NCI-H1930 (cell line): ENCODE measurements at places on chromosomes 13 and 19.

DNA sequence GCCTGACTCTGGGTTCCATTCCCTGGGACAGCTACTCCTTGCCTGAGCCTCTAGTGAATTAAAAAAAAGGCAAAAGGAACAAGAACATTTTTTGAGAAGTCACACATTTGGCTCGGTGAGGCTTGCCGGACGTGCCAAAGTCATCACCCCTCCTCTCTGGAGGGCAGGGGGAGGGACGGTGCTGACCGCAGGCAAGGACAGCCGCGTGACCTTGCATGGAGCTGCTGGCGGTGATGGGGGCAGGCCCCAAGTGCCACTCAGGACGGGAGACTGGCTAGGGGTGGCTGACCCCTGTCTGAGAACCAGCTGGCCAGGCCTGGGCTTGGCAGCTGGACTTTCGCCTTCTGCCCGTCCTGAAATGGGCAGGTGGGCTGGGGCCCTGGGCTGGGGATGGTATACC, 26.4 kb downstream of the MAP2K2 start:
- DNase-seq: no peak

GRCh38 chr19:16328824-16329482, 4.3 kb downstream of the KLF2 start:
- no peak for DNase-seq

DNA sequence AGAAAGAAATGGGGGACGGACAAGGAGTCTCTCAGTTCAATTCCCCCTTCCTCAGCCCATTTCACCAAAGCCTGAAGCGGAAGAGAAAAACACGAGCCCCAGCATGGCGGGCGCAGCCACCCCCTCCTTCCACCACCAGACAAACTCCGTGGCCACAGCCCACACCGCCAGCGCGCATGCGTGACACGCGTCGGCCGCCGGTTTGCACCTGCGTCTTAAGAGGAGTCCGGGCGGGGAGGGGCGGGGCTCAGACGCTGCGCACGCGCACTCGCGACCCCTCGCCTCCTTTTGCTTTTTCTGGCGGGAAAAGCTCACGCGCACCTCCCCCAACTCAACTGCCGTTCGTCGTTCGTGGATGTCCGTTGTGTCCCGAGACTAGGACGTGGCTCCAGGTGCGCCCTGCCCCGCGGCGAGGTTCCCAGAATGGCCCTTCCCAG, at the start of gene KASH5:
Gene KASH5, plus strand, starts transcription at position 314 of the 437 bp plus-strand sequence. CDS start 2,635 bp downstream, outside the sequence.
- DNase-seq: peak; percentile 89

DNA sequence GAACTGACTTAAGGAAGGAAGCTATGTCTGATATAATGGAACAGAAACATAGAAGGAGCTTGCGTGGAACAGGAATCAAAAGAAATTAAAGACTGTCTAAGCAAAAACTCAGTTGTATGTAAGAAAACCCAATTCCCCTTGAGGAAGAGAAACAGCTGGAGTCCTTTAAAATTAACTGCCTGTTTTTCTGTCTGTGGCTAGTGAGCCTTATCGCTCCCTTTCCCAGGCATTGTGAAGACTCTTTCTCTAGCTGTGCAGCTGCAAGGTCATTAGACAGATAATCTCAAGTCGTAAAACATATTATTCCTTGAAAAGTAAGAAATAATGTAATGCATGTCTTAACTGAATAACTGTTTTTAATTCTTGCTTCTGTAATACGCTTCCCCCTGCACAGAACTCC, 39.7 kb upstream of the IGSF23 start:
- DNase-seq: no peak

GRCh38 chr13:21050288-21051197, 10.8 kb downstream of the LATS2 start:
- no peak for DNase-seq

DNA sequence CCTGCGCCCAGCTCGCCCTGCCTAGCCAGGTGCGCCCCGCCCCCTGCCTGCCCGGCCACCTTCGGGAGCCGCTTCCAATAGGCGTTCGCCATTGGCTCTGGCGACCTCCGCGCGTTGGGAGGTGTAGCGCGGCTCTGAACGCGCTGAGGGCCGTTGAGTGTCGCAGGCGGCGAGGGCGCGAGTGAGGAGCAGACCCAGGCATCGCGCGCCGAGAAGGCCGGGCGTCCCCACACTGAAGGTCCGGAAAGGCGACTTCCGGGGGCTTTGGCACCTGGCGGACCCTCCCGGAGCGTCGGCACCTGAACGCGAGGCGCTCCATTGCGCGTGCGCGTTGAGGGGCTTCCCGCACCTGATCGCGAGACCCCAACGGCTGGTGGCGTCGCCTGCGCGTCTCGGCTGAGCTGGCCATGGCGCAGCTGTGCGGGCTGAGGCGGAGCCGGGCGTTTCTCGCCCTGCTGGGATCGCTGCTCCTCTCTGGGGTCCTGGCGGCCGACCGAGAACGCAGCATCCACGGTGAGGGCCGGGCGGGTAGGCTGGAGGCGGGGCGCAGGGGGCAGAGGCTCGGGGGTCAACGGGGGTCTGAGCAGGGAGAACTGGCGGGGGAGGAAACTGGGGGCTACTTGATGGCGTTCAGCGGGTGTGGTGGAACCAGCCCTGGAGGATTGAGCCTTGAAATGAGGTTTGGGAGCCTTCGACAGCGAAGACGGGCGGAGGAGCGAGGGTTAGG, at the start of gene SPINT2:
Gene SPINT2, plus strand, starts transcription at position 88 of the 727 bp plus-strand sequence. Its CDS starts 320 bp downstream, at position 408.
- peak; percentile 96 for DNase-seq

DNA sequence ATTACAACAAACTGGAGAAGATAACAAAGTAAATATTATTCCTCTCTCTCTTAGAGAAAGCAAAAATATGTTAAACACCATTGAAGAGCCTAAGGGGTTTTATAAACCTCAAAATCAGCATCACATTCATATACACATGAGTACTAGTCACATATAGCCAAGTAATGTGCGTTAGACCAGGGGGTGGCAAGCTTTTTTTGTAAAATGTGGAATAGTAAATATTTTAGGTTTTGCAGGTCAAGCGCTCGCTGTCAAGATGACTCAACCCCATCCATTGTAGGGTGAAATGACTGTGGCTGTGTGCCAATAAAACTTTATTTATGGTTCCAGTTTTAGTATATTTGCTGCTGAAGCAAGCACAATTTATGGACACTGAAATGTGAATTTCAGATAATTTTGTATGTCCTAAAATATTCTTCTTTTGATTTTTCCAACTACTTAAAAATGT, 21.7 kb downstream of the RFX2 start:
- no peak for DNase-seq

DNA sequence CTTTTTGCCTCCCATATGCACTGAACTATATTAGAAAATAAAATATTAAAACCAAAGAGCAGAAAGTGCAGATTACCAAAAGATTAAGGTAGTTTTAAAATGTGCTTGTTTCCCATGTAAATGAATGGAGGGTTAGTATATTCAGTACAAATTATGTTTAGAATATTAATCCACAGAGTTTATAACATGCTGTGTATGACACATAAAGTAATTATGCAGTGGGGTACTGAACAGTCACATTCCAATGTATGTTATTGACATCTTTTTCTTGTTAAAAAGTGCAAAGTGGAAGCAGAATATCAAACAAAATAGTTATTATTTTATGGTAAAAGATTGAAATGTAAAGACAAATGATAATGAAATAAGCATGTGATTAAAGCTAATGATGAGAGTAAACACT, 79.3 kb downstream of the GPC6 start:
- no peak for DNase-seq
